Activated naive CD4-positive, alpha-beta T cell treated with anti-CD3 and anti-CD28 coated beads, Interleukin-2, amount 10 ng/mL, durations not matched to agents 7 days and 5 days (primary cell): ENCODE measurements at places on chromosomes 12 and 14.

- DNase-seq, result no peak
Observed at GRCh38 chr14:37974421-37974820, 233.3 kb upstream of the SSTR1 start.

DNA sequence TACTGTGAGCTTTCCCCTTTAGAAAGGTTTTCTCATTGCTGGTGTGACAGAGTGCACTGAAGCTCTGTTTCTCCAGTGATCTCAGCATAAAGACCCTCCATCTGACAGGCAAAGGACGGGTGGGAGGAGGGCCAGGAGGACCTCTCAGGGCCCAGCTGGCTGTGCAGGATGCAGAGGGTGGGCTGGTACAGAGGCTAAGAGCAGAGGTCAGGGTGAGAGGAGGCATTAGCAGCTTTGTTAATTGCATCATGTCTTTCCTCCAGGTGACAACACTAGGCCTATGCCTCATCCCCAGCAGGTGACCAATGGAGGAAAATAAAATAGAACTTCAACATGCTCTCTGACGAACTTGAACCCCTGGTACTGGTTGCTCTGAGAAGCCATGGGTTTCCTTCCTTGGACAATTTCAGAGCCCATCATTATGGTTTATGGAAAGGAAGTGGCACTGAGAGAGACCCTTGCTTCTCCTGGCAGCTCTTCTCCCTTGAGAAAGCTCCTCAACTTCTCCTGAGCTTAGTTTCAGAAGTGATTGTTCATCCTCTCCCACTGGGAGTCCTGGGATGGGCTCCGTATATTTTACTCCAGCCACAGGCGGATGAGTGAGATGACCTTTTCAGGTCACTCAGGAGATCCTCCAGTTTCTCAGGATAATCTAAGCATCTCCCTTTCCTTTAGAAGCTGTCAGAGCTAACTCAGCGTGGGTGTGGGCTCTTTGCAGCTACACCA, 45.8 kb upstream of the ATP23 start:
- no peak for DNase-seq

GRCh38 chr12:47164724-47165439, 85.1 kb upstream of the AMIGO2 start:
- DNase-seq, result no peak

DNA sequence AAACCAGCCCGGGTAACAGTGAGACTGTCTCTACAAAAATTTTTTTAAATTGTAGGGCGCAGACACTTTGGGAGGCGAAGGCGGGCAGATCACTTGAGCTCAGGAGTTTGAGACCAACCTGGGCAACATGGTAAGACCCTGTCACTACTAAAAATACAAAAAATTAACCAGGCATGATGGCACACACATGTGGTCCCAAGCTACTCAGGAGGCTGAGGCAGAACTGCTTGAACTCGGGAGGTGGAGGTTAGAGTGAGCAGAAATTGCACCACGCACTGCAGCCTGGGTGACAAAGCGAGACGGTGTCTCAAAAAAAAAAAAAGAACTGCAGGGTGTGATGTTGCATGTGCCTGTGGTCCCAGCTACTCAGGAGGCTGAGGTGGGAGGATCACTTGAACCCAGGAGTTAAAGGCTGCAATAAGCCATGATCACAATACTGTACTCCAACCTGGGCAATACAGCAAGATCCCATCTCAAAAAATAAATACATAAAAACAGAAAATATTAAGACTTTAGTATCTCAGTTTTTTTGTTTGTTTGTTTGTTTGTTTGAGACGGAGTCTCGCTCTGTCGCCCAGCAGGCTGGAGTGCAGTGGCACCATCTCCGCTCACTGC, 16.9 kb downstream of the ATXN2 start:
- DNase-seq, result no peak

DNA sequence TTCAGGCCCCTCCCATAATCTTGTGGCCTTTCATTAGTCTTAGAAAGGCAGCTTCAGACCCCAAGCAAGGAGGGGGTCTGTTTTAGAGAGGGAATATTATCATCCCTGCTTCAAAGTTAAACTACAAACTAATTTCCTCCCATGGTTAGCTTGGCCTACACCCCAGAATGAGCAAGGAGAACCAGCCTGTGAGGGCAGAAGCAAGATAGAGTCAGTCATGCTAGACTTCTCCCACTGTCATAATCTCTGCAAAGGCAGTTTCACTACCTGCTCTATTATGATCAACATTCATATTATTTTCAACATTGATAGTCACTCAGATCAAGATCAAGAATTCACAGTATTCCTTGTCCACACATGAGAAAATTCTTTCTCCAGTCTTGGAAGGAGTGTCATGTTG, 105.1 kb downstream of the GXYLT1 start:
- DNase-seq, result no peak

DNA sequence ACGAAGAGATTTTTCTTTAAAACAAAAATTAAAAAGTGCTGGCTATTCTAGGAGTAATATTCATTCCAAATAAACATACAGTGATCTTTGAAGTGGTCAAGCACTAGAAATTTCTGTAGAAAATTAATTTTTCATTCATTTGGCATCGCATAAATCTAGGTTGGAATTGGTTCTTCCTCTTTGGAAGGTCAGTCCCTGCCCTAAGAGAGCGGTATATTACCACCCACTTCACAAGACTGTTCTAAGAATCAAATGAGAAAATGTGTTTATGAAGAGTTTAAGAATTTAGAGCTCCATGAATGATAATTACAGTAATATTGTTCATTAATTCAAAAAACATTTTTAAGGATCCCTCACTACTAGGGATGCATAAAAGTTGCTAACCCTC, 444 bp upstream of the GEMIN2 start:
- DNase-seq, result no peak

DNA sequence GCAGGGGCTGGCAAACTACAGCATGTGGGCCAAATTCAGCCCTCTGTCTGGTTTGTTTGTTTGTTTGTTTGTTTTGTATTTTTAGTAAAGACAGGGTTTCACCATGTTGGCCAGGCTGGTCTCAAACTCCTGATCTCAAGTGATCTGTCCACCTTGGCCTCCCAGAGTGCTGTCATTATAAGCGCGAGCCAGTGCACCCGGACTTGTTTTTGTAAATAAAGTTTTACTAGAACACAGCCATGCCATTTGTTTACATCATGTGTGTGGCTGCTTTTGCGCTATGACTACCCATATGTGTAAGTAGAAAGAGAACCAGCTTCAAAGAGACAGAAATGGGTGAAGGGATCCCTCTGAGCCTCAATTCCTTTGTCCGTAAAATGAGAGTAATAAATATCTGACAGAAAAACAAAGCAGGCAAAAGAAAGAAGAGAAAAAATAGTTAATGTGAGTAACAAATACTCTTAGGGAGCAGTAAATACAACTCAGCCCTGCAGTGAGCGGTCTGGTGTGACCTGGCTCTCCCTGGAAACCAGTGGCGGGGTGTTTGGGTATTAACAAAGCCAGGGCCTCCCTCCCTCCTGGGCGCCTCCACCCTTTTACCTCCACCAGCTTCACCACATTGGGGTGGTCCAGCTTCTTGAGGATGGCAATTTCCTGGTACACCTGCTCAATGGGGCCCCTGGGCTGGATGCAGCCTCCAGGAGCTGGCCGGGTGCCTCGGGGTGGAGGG, 33.1 kb downstream of the CAMKK2 start:
- DNase-seq, result no peak

DNA sequence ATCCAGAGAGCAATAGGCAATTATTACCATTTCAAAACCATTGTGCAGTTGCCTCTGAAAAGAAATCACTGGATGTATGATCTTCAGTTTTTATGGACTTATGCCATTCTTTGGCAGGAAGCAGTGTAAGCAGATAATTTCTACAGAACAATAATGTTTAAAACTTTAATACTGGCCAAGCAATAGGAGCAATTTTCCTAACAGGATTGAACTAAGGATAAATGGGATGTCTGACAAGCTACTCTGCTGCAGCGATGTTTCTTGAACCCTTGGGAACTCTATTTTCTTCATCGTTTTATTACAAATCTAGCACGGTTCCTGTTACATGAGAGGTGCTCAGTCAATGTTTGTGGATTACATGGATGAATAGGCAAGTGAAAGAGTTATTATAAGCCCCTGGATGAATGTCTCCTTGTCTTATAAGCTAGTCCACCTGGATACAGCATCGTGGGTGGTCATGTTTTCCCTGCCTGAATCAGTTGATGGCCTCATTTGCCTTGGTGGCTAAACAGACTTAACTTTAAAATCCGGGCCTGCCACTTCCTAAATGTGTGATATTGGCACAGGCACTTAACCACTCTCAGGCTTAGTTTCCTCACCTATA, 68.2 kb upstream of the MDM1 start:
- no peak for DNase-seq

DNA sequence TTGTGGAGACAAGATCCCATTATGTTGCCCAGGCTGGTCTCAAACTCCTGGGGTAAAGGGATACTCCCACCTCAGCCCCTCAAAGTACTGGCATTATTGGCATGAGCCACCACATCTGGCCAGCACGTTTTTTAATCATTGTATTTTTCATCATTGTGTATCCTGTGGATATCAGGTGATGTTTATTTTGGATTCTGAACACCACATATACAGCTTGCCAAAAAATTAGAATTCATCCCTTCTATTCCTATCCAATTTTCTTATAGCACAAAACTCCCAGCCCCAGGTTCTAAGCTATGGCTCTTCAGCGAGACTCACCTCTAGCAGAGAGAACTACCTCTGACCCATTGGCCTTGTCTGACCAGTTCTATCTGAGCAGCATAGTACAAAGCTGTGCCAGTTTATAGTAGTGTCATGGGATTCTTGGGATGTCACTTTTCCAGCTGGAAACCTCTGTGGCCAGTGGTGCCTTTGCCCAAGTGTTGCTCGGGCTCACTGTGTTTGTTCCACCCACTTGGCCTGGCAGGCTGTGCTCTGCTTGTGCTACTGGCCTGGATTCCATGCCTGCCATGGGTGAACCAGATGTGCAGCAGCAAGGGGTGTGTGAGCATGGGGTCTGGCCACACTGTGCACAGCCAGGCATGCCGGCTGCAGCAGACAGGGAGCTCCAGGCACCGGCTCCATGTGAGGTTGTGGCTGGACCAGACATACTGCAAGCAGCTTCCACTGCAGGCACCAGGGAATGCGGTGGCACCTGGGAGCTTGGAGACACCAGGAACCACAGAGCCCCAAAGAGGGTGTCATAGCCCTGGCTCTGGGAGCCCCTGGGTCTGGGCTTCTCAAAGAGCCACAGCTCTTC, 37.2 kb downstream of the TIMELESS start:
- DNase-seq, result no peak

GRCh38 chr12:124278389-124279101, 16.3 kb upstream of the RFLNA start:
- DNase-seq, result peak; percentile 10

- DNase-seq, result no peak
Observed at GRCh38 chr14:62126879-62127478, 364.8 kb downstream of the SNAPC1 start.
